ENCODE measurements at places on chromosomes 2 and 18.

DNA sequence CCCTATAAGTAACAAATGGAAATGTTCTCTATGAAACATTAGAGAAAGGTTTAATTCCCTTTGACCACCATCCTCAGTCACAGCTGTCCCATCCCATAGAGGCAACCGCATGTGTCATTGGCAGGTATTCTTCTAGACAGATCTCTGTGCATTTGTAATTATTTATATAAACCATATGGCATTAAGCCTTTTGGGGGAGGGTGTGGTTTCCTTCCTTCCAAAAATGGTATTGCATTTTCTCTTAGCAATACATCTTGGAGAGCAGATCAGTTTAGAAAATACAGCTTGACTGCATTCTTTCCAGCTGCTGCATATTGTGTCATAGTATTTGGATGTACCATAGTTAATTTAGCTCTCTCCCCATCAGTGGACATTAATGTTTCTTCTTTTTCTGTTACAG is 57.7 kb downstream of the LCLAT1 start:
- DNase-seq = no peak

DNA sequence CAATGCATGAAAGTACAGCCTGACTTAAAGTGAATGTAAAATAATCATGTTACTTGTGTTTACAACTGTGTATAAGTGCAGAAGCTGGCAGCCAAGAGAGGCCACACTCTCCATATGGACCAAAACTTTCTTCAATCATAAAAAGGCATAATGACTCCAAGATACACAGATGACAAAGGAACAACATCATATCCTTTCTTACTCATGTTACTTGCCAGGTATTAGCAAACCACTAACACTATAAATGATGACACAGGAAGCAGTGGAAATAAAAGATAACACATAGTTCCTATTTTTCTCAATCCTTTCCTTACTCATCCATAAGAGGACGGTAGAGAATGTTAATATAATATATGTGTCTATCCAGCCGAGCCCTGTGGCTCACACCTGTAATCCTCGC is 400.0 kb upstream of the CDH2 start:
- DNase-seq = no peak

DNA sequence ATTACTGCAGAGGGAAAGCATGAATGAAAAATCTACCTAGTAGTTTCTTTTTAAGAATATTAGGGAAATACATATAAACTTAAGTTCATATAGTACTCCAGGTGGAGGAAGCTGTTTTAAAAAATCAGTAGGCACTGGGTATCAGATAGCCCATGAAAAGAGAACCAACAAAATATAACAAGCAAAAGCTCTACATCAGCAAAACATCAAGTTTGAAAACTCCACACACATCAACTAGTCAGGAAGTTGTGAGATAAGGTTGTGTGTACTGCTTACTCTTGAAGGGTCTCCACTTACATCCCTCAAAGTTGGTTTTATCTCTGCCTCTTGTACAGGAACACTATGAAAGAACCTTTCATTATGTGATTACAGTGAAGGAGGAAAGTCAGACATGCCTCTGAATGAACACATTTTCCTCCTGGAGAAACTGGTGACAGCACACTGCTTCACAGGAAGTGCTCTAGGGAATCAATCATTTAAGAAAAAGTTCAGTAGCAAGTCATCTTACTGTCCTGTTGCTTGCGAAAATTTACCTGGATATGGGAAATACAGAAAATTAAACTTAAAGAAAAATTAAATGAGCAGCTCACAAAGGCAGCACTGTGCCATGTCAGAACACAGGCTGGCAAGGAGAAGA is 57.7 kb downstream of the THADA start:
- DNase-seq = no peak

DNA sequence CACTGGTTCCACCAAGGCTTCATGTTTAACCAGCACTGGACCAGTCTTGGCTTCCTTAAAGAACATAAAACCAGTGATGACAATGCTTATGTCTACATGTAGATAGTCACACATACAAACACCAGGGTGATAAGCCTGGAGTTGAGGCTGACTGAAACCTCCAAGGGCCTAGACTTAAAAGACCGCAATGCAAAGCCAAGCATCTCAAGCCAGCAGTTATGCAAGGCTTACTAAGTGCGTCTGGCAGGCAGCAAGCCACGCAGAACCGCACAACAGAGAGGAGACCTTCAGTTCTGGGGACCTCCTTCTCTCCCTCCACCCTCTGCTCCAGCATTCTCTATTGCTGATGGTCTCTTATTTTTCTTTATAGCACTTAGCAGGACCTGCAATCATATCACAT is 63.2 kb upstream of the ACAA2 start:
- no peak for DNase-seq

- no peak for DNase-seq
These were observed 76.7 kb downstream of the TGIF1 start for GRCh38 chr18:3526421-3527354.

All from stimulated activated CD4-positive, alpha-beta T cell treated with anti-CD3 and anti-CD28 coated beads, TNF-alpha, amount 100 ng/mL, for 4 hours (primary cell).